ENCODE measurements at places on chromosomes 4 and X.

- DNase-seq, result no peak
These were observed 46.7 kb downstream of the CXCL13 start for GRCh38 chr4:77652237-77652897.

DNA sequence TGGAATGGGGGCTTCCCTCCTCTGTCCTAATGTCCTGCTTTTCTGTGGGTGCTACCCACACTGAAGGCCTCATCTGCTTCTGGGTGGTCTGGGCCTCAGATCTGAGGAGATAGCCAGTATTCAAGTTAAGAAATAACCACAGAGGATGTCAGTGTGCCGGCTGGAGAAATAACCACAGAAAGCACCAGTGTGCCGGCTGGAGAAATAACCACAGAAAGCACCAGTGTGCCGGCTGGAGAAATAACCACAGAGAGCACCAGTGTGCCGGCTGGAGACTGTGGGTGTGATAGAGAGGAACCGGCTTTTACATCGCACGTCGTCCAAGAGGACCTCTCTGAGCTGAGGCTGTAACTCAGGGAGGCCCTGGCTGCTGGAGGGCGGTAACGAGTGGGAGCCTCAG is 65.7 kb upstream of the PSAPL1 start:
- DNase-seq, result no peak

- no peak for DNase-seq
These were observed 27.8 kb downstream of the CD99L2 start for GRCh38 chrX:150870487-150871340.

DNA sequence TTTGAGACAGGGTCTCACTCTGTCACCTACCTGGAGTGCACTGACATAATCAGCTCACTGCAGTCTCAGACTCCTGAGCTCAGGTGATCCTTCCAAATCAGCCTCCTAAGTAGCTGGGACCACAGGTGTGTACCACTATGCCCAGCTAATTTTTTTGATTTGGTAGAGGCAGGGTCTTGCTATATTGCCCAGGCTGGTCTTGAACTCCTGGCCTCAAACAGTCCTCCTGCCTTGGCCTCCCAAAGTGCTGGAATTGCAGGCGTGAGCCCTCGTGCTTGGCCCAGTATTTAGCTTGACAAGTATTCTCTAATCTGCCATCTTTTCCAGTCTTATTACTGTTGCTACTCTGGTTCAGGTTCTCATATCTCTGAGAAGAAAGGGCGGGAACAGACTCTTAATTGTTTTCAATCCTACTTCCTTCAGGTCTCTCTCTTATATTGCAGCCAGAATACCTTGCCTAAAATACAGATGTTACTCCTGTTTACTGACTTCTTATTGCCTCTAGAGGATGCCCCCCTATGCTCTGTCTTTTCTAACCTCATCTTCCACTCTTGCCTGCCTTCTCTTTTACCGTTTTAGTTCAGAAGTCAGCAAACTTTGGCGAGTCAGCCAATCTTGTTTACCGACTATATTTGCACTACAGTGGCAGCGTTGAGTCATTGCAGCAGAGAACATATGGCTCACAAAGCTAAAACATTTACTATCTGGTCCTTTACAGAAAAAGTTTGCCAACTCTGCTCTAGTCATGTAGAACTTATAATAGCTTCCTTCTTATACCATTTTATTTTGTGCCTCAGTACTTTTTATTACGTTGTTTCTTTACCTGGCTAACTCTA is 19.0 kb downstream of the MRPL1 start:
- no peak for DNase-seq

- no peak for DNase-seq
These were observed 226.1 kb upstream of the F9 start for GRCh38 chrX:139304471-139304870.

DNA sequence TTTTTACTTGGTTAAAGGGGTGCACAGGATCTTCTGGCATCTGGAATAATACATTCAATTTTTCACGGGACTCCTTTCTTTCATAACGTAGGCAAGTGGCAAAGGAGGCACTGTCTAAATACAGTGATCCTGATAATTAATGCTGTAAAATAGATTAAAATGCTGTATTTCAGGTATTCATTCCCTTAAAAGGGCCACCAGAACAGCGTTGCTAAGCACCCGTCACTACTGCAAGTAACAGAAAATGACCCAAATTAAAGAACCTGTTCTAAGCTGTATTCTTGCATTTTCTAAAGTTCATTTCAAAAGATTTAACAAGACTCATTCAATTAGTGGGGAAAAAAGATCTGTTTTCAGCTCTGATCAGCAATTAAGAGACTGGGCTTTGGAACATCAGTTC is 208.2 kb downstream of the TENM3 start:
- no peak for DNase-seq
